Stimulated activated CD4-positive, alpha-beta T cell treated with anti-CD3 and anti-CD28 coated beads, Interleukin-1b, Interleukin-23, amount 100 ng/mL, for 1 hour (primary cell): ENCODE measurements at places on chromosomes 16 and 17.
A peak's percentile ranks its signal among the peaks of the same experiment; 100 is the strongest.

- DNase-seq: no peak
Measured at GRCh38 chr17:12995896-12996295, 21.9 kb downstream of the ELAC2 start.

DNA sequence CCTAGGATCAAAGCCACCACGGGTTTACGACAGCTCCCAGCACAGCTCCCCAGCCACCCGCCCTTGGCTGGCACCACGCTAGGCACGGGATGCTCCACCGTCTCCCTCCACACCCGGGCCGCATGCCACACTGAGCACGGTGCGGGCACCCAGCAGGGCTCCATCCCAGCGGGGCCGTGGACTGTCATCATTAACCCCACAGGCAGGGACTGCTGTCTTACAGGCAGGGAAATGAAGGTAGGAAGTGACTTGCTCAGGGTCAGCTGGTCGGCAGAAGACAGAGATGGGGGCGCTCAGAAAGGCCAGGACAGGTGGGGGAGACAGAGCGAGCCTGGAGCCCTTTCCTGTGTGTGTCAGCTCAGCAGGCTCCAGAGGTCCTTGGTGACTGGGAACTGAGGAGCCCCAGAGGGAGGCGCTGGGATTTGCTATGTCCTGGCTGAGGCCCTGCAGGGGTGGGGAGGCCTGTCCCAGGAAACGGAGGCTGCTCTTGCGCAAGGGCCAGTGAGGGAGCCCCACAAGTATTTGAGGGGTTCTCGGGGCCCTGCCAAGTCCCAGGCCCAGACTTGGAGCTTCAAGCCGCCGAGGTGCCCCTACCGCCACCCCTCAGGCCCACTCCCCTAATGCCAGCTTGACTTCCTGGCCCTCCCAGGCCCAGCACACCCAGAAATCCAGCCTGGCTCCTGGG is 3.2 kb downstream of the UBALD1 start:
- no peak for DNase-seq

GRCh38 chr16:24543949-24544348 is 4.6 kb downstream of the RBBP6 start:
- no peak for DNase-seq

DNA sequence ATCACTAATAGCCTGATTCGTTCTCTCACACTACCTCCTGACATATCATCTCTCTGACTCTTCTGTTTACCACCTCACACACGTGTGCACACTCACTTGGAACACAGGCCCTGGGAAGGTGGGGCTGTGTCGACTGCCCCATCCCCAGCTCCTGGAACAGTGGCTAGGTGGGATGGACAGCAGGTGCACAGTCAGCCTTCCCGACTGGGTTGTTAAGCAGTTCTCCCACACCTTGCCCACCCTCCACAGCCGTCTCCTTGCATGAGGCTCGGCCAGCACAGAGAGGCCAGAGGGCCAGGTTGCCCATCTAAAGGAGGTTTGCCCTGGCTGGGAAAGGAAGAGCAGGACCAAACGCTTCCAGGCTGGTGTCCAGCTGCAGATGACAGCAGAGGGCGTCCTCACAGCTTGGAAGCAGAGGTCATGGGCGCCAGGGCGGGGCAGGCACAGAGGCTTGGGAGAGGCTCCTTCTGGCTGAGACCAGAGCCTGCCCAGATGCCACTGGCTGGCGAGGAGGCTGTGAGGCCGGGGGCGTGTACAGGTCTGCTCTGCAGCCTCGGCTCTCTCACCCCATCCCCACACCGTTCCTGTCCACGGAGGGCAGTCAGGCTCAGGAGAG is 92.8 kb downstream of the AMFR start:
- no peak for DNase-seq

GRCh38 chr16:85092851-85093250 is 19.4 kb downstream of the CIBAR2 start:
- DNase-seq: no peak

- peak; percentile 6 for DNase-seq
Measured at GRCh38 chr17:65750631-65751115, 189.2 kb upstream of the AXIN2 start.

GRCh38 chr16:8795091-8795490 is 2.3 kb downstream of the TMEM186 start:
- DNase-seq: no peak

DNA sequence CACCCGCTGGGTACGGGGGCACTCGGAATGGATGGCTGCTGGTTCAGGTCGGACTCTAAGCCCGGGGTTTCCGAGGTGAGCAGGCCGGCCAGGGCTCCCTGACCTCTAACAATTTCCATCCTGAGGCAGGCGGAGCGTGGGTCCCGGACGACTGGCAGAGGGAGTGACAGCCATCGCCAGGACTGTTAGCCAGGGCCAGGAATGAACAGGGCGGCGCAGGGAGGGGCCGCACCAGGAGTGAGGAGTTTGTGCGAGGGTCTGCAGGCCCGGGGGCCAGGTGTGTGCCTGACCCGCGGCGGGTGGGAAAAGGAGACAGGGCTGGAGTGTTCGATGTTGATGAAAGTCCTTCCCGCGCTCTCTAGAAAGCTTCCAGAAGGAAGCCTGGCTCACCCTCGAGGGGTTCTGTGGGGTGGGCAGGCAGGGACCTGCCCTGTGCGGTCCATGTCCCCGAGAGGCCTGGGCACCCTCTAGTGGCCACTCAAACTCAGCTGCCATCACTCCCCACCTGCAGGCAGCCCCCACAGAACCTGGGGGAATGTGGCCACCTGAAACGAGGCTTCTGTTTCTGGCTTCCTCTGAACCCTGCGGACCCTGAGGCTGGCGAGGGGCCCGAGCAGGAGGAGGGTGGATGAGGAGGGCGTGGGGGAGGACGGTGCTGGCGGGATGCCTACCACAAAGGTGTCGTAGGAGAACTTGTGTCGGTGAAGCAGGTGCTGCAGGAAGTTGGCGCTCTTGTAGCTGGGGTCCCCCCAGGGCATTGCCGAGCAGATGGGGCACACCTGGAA is 8.2 kb downstream of the RNF166 start:
- no peak for DNase-seq

- DNase-seq: no peak
Measured at GRCh38 chr17:76138896-76139752, 1.9 kb downstream of the FOXJ1 start.

GRCh38 chr17:5355421-5356129 is 63.9 kb downstream of the NUP88 start:
- DNase-seq: no peak

DNA sequence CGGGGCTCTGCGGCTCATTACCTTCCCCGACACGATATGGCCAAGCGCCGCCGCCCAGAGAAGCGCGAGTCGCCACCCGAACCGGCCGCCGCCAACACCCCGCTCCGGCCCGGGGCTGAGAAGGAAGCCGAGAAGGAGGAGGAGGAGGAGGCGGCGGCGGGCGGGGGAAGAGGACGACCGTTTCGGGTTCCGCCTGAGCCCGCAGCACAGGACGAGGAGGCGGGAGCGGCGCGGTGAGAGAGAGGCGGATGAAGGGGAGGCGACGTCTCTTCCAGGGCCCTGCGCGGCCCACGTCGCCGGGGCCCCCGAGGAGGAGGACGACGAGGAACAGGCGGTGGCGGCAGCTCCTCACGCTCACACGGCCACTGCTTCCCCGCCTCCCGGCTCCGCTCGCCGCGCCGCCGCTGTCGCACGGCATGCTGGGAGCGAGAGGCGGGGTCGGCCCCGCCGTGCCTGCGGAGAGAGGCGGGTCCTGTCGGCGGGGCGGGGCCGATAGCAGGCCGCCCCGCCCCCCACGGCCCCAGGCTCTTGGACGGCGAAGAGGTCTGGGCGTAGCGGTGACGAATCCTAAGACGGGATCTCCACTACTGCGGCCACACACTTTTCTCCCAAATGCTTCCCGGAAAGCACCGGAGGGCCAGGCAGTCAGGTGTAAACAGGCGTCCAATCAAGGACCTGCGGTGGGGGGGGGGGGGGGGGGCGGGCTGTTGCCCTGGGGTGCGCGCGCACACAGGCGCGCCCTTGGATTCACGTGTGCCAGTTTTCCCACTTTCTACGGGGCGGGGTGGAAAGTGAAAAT is 97.3 kb upstream of the METTL9 start:
- peak; percentile 77 for DNase-seq

- DNase-seq: no peak
Measured at GRCh38 chr16:82807311-82807710, 180.5 kb downstream of the CDH13 start.

DNA sequence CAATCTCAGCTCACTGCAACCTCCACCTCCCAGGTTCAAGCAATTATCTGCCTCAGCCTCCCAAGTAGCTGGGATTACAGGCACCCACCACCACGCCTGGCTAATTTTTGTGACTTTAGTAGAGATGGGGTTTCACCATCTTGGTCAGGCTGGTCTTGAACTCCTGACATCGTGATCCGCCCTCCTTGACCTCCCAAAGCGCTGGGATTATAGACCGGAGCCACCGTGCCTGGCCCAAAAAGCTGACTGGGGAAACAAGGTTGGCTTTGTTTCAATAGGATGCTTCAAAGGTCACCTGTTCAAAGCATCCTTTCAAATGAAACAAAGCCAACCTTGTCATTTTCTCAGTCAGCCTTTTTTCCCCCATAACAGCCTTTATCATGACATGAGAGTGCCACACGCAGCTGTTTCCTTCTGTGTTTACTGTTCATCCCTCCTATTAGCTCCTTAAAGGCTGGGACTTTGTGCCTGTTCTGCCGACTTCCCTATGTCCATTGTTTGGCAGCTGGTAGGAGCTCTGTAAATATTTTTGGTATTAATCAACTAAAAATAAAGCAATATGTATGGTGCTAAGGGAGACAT is 51.1 kb downstream of the ADAMTS18 start:
- no peak for DNase-seq

DNA sequence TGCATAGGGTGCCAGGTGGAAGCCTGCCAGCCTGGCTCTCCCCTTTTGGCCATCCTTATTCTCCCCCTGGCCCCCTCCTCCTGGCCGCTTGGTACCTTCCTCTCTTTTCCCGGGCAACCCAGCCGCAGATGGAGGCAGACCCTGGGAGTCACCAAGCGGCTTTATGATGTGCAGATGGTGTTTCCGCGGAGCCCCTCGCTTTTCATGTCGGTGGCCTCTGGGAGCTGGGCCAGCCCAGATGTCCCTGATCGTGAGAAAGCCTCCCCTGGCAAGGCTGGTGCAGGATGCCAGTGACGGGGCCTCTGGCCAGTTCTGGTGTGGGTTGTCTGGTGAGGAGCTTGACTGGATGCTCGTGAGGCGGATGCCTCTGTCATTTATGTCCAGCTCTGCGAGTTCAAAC is 18.0 kb upstream of the BRD7 start:
- no peak for DNase-seq

GRCh38 chr16:5040451-5040850 is 6.7 kb upstream of the NAGPA start:
- DNase-seq: no peak

- DNase-seq: no peak
Measured at GRCh38 chr16:56847173-56847910, 17.7 kb upstream of the SLC12A3 start.

DNA sequence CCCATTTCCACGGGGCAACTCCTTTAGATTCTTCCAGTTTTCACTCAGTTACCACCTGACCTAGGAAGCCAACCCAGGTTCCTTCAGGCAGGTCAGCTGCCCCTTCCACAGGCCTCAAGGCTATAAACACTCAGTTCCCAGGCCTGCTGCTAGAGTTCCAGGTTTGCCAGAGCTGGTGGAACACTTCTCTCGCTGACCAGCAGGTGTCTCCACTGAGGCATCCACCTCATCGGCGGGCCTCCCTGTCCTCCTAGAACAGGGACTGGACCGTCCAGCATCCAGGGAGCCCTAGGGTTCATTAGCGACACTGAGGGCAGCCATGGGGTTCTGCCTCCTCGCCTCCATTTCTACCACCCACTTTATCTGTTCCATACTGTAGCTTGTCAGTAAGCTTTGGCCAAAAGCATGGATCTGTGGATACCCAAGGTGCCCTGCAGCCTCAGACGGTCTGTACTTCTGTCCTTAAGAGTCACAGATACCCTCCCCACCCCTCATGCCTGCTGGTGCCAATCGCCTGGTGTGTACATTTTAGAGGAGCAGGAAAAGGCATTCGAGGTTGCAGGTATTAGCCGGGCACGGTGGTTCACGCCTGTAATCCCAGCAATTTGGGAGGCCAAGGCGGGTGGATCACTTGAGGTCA is 29.0 kb downstream of the PIMREG start:
- DNase-seq: peak; percentile 20

DNA sequence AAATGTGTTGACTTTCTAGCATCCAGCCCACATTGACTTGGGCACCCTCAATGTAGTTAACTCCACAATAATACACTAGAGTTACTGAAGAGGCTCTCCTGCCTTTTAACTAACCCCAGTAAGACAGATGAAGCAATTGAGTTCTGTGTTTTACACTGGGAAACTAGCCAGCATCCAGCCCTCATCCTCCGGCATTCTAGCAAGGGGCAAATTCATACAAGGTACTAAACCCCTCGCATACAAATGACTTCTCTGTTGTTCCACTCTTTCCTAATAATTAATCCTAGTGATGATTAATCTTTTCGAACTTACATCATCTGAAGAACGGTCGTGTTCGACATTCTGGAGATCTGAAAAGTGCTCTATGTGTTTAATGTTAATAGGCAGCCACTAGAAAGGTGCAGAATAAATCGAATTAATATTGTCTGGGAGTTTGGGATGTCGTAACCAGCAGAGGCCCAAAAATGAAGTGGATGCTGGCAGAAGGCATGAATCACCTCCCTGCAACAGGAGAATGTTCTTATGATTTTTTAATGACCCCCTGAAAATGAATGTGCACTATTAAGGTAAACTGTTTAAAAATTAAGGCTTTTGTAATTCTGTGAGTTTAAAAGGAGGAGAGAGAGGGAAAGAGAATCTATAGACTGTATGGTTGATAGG is 249.4 kb downstream of the SNX29 start:
- no peak for DNase-seq

- no peak for DNase-seq
Measured at GRCh38 chr17:63041251-63041650, 75.2 kb downstream of the TANC2 start.

DNA sequence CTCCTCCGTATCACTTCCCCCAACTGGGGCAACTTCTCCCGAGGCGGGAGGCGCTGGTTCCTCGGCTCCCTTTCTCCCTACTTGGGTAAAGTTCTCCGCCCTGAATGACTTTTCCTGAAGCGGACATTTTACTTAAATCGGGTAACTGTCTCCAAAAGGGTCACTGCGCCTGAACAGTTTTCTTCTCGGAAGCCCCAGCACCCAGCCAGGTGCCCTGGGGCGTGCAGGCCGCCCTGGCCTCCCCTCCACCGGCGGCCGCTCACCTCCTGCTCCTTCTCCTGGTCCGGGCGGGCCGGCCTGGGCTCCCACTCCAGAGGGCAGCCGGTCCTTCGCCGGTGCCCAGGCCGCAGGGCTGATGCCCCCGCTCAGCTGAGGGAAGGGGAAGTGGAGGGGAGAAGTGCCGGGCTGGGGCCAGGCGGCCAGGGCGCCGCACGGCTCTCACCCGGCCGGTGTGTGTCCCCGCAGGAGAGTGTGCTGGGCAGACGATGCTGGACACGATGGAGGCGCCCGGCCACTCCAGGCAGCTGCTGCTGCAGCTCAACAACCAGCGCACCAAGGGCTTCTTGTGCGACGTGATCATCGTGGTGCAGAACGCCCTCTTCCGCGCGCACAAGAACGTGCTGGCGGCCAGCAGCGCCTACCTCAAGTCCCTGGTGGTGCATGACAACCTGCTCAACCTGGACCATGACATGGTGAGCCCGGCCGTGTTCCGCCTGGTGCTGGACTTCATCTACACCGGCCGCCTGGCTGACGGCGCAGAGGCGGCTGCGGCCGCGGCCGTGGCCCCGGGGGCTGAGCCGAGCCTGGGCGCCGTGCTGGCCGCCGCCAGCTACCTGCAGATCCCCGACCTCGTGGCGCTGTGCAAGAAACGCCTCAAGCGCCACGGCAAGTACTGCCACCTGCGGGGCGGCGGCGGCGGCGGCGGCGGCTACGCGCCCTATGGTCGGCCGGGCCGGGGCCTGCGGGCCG is 1.6 kb downstream of the HIC1 start:
- no peak for DNase-seq
